ENCODE measurements at places on chromosomes 3 and 15. TPM values are rescaled to one million over a fixed set of nuclear protein-coding genes. Genes with fewer than 3 reads are reported as not detected.

Gene COL6A5
- 0.04 TPM for total RNA-seq

GRCh38 chr15:97598353-97598798 is 362.1 kb upstream of the ARRDC4 start:
- no peaks in the 10 kb centered on the region for H3K36me3 ChIP-seq
- H3K27ac ChIP-seq = no peak overlapping the region
- H3K4me3 ChIP-seq = no peak overlapping the region
- no peak for DNase-seq
- H3K27me3 ChIP-seq = no peaks in the 10 kb centered on the region
- H3K4me1 ChIP-seq = no peaks in the 10 kb centered on the region

GRCh38 chr3:50559702-50560101 is 7.8 kb downstream of the C3orf18 start:
- no peaks in the 10 kb centered on the region for H3K27me3 ChIP-seq
- H3K4me1 ChIP-seq = no peaks in the 10 kb centered on the region
- DNase-seq = no peak
- H3K36me3 ChIP-seq = no peaks in the 10 kb centered on the region
- H3K4me3 ChIP-seq = no peak overlapping the region

DNA sequence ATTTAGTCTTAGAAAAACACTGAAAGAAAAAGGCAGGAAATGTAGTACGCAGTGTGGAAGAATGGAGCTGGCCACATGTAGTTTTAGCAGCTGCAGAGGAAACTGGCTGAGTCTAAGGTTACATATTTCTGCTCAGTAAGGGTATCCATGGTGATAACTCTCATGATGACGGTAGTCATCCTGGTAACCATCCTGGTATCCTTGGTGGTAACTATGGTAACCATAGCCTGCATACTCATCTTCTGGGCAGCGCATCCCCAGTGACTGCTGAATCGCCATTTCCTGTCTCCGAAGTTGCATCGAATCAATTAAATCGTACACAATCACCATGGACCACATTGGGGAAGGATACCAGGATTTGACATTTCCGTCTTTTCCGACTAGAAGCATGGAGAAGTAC is 35.7 kb downstream of the CCDC80 start:
- no peak overlapping the region for H3K4me3 ChIP-seq
- no peaks in the 10 kb centered on the region for H3K36me3 ChIP-seq
- H3K27me3 ChIP-seq = no peaks in the 10 kb centered on the region
- H3K27ac ChIP-seq = no peak overlapping the region
- no peak for DNase-seq

- no peaks in the 10 kb centered on the region for H3K4me1 ChIP-seq
- H3K27ac ChIP-seq = no peak overlapping the region
- no peaks in the 10 kb centered on the region for H3K36me3 ChIP-seq
These were observed 77.9 kb upstream of the ARHGEF3 start for GRCh38 chr3:56879436-56880215.

DNA sequence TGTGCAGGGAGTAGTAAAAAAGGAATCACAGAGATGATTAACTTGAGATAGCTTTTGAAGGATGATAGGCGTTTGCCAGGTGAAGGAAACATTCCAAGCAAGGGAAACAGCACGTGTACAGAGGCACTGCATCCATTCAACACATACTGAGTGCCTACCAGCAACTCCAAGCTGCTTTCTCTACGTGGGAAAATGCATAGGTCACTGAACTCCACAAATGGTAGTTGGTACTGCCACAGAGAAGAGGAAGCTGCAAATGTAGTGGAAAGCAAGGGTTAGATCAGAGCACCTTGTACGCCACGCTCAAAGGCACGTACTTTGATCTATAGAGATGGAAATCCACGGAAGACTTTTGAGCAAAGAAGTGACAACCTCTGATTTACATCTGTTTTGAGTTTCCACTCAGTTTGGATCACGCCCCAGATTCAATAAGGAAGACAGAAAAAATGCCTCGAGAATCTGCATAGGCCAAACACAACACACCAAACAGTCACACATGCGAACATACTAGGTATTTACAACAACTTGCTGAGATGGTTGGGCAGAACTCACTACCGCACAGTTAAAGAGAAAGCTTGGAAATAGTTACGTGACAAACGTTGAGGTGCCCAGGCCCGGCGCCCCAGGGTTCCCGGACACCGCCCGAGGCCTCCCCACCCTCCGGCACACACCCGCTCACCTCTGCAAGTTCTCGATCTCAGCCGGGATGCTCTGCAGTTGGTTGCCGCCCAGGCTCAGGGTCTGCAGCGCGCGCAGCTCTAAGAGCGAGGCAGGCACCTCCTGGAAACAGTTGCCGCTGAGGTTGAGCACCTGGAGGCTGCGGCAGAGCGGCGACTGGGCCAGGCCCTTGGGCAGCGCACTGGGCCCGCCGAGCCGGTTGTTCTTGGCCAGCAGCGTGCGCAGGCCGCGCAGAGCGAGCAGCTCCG is 826 bp downstream of the LRRC58 start:
- no peaks in the 10 kb centered on the region for H3K27me3 ChIP-seq
- H3K27ac ChIP-seq = no peak overlapping the region
- DNase-seq = peak; percentile 78
- peaks cover 4% of the 10 kb centered on the region for H3K4me1 ChIP-seq

DNA sequence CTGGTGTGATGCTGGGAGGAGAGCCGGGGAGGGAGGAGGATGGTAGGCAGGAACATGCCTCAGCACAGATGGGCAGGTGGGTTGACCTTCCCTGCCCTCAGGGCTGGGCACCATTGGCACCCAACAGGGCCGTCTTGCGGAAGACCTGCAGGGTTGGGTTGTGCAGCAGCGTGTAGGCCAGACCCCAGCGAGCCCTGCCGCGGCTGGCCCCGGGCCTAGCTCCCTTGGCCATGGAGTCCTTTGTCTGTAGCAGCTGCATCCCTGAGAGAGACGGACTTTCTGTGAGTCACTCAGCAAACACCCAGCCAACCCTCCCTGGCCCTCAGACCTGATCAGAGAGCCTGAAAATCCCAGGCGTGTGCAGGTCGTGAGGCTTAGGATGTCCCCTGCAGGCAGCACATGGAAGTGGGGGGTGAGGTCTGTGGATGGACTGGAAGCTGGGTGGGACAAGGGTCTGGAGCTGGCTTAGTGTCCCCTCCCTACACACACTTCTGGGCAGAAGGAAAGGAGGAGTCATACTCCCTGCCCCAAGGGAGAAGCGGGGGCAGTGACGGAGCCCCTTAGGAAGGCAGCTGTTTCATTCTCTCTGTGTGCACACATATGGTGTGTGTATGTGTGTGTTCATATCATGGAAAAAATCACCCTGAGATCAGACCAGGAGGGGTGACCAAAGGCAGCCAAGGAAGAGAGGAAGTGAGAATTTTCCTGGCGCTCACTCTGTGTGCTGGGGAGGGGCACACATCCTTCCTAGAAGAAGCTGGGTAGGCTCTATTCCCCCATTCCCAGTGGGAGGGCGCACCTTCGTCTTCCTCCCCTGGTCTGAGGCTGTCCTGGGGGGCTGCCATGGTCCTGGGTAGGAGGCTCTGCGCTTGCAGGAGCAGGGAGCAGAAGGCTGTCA is 6.7 kb downstream of the ISLR start:
- H3K4me1 ChIP-seq = no peaks in the 10 kb centered on the region
- no peaks in the 10 kb centered on the region for H3K27me3 ChIP-seq
- DNase-seq = no peak
- H3K36me3 ChIP-seq = no peaks in the 10 kb centered on the region

- H3K4me1 ChIP-seq = no peaks in the 10 kb centered on the region
- no peak for DNase-seq
- H3K4me3 ChIP-seq = no peak overlapping the region
- no peak overlapping the region for H3K27ac ChIP-seq
- H3K27me3 ChIP-seq = no peaks in the 10 kb centered on the region
These were observed 1.3 kb downstream of the CILP start for GRCh38 chr15:65209701-65210643.

GRCh38 chr3:45241206-45241605 is 15.1 kb upstream of the TMEM158 start:
- no peaks in the 10 kb centered on the region for H3K36me3 ChIP-seq
- H3K4me3 ChIP-seq = no peak overlapping the region
- no peak overlapping the region for H3K27ac ChIP-seq
- no peaks in the 10 kb centered on the region for H3K4me1 ChIP-seq

DNA sequence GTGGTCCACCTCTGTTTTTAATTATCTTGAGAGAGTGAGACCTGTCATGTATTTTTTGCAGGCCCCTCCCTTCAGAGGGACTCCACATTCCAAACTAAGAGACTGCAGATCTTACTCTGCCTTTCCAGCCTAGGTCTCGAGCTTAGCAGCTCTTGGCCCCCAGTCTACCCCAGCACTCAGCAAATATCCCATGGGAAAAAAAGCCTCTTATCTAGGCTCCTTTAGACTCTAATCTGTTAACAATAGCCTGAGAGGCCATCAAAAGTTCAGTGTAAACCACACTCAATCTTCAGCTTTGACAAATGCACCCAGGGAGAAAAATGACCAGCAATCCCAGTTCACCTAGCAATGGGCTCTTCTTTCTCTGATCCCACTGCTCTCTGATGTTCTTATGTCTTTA is 8.6 kb upstream of the BLM start:
- no peak overlapping the region for H3K4me3 ChIP-seq
- H3K4me1 ChIP-seq = no peaks in the 10 kb centered on the region
- no peak for DNase-seq
- H3K27ac ChIP-seq = no peak overlapping the region
- no peaks in the 10 kb centered on the region for H3K27me3 ChIP-seq

DNA sequence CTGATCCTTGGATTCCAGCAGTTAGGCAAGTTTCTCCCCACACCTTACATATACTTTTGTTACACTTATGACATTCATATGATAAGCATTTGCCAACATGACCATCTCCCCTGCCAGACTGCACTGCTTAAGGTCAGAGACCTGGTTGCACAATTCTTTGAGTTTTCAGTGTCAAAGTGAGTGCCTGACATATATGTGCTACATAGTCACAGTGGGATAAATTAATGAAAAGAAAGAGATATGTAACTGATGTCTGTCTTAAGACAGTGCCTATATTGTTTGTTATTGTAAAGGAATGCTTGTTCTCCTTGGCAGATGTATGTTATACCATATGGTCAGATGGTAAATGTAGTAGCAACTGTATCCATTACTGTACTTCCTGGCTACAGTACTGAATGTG is 3.5 kb upstream of the DCUN1D1 start:
- no peak overlapping the region for H3K4me3 ChIP-seq
- peaks cover 4% of the 10 kb centered on the region for H3K4me1 ChIP-seq
- no peaks in the 10 kb centered on the region for H3K36me3 ChIP-seq
- DNase-seq = no peak
- H3K27me3 ChIP-seq = no peaks in the 10 kb centered on the region
